Stromal cell of bone marrow (primary cell): ENCODE measurements at places on chromosomes 7 and 10.
A peak's percentile ranks its signal among the peaks of the same experiment; 100 is the strongest.

GRCh38 chr10:70270952-70271351 is 12.9 kb downstream of the NPFFR1 start:
- no peak for DNase-seq

DNA sequence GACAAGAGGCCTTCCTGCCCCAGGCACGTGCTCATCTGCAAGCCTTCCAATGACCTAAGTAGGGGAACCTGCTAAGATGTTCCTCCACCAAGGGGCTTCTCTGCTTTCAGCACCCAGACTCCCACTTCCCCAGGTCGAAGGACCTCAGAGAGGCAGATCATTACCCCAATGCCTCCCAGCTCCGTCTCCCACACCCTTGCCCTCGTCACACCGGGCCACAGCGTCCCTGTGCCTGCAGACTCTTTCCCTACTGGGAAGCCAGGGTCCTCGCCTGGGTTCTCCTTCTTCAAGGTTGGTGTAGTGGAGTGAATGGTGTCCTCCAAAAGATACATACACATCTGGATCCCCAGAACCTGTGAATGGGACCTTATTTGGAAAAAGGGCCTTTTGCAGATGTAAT is 151.9 kb downstream of the UBE2H start:
- DNase-seq = no peak

GRCh38 chr10:49600781-49601400 is 9.2 kb upstream of the SLC18A3 start:
- DNase-seq = no peak

GRCh38 chr7:16359216-16359615 is 62.1 kb downstream of the CRPPA start:
- DNase-seq = no peak

DNA sequence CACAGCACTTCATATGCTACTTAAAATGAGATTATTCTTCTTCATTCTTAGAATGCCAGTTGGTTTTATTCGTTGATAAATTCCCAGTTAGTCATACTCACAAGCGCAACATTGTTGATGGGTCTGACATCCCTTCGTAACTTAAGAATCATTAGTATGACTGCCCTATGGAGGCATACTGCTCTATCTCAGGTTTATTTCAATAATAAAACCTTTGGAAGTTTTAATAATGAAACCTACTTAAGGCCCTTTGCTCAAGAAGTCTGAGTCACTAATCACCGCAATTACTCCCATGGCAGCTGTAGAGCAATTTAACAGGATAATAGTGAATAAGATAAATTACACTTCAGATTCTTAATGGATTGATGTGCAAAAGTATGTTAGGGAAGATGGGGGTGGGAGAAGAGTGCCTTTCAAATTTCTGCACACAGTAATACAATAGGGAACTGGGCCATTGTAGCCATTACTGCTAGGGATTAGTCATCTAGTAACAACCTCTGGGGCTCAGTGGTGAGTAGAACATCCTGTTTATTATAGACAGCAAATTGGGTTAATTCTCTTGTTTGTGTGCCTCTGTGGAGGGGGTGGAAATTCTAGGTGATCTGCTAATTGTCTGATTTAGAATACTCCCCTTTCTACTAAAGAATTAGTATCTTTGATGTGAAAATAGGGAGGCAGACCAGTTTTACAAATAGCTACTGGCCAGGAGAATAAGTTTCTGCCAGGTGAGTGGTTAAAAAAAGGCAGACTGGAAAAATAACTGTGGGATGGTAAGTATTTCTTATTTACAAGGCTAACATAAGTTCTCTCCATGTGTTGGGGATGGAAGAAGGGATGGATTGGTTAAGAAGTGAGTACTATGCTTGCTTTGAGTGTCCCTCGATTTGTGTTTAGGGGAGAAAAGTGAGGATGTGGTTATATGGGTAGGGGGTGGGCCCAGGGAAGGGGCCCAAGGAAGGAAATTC is 74.5 kb upstream of the VKORC1L1 start:
- DNase-seq = peak; percentile 28

DNA sequence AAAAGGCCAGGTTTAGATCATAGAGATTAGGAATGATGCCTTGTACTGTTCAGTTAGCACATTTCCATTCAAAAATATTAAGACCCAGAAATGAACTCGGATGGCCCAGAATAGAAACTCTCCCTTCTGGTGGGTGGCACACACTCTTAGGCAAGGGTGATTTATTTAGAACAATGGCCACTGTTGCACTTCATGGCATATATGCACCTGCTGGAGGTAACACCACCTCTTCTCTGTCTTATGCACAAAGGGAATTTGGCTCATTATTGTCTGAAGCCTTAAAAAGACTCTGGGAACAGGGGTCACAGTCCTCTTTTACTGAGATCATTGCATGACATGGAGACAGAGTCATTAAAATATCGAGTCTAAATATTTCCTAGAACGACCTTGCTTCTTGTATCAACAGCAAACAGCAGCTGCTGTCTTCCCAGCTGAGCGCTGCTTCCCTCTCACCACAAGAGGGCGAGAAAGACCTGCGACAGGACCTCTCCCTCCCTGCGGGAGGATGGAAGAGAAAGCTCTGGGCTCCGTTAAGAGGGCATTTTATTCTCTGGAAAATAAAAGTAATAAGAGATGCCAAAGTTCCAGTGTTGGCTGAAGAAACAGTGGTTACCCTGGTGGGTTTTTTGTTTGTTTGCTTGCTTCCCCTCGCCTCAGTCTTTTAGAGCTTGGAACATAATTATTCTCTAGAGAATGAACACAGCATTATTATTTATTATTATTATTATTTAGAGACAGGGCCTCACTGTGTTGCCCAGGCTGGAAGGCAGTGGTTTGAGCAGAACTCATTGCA is 13.5 kb upstream of the BAMBI start:
- DNase-seq = peak; percentile 84

DNA sequence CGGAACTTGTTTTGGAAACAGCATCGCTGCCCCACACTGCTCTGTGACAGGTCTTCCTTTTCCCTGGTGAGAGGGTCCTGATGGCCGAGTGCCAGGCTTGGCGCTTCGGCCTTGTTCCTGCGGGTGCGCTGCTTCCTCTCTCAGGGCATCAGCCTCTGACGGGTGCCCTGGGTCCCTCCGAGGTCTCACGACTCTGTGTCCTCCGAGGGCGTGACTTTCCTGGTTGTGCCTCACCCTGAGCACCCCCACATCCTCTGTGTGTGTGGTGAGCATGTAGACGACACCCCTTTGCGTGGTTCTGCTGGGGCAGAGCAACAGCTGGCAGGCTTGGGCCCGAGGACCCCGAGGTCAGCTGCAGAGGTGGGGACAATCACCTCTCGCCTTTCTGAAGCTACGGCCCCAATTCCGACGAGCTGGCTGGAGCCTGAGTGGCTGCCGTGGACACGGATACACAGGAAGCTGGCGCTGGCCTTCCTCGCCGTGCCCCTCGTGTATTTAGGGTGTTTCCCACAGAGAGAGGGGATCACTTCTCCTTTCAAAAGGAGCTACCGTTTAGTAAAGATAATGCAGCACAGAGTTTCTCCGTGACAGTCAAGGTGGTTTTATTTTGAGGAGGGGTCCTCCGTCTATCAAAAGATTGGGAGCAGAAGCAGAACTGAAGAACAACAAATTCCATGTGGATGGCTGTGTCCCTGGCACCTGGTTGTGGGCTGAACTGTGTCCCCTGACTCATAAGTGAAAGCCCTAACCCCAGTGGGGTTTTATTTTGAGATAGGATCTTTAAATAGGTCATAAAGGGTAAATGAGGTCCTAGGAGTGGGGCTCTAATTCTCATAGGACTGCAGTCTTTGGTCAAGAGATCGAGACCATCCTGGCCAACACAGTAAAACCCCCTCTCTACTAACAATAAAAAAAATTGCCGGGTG is 36.2 kb upstream of the PITRM1 start:
- no peak for DNase-seq

DNA sequence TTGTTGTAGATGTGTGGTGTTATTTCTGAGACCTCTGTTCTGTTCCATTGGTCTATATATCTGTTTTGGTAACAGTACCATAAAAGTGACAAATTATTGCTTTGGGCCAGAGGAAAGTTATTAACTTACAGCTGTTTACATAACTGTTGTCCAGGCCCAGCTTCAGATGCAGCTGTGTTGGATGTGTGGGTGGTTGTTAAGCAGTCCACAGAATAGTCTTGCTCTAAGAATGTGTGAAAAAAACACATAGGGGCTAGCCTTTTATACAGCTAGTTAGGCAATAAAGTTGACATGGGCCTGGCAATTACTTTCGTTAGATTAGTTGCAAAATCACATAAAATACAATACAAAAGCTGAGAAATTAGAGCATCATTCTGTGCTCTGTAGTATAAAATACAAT is 31.9 kb downstream of the DLD start:
- no peak for DNase-seq

GRCh38 chr10:79239275-79239779 is 107.9 kb upstream of the PPIF start:
- DNase-seq = peak; percentile 36

DNA sequence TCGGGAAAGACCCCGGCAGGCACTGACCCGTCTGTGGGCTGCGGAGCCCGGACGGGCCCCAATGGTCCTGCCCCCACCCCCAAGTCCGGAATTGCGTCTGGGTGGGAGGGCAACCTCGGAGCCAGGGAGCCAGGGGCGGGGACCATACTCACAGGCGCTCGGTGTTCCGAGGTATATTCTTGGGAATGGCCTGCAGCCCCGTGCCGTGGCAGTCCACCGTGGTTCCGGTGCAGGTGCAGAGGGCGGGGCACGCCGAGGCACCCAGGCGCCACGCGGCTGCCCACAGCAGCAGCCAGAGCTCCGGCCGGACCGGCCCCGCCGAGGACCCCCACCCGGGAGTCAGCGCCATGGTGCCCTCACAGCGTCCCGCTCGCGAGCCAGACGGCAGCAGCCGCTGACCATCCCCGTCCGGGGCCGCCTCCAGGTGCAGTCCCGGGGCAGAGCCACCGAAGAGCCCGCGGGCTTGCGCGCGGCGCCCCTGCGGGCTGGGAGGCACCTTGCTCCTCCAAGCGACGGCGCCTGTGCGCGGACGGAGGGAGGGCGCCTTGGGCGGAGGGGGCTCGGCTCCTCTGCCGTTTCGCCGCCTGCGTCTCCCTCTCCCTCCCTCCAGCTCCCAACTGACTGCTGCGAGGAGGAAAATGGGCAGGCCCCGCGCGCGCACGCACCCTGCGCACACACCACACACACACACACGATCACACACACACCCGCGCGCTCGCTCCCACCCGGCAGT is at the start of gene SLIT1:
Gene SLIT1 (minus strand): TSS at position 634 of the 733 bp plus-strand sequence. CDS start 285 bp downstream, at position 349.
- no peak for DNase-seq

- no peak for DNase-seq
These were observed 30.3 kb upstream of the KEL start for GRCh38 chr7:142992427-142992826.

DNA sequence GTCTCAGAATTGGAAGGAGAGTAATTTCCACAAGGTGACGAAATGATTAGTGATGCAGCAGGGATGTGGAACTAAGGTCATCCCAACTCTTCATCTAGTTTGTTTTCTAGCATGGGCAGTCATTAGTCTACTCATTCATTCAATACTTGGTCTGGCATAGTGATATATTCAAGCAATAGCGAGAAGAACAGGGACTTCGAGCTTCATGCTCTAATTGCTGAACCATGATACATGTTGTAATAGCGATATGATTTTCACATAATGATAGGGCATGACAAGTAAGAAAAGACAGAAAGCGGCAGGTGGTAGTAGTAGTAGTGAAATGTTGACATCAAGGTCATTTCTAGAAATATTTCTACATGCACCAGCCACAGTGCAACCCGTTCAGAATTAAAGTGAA is 652.1 kb downstream of the PHTF2 start:
- no peak for DNase-seq

DNA sequence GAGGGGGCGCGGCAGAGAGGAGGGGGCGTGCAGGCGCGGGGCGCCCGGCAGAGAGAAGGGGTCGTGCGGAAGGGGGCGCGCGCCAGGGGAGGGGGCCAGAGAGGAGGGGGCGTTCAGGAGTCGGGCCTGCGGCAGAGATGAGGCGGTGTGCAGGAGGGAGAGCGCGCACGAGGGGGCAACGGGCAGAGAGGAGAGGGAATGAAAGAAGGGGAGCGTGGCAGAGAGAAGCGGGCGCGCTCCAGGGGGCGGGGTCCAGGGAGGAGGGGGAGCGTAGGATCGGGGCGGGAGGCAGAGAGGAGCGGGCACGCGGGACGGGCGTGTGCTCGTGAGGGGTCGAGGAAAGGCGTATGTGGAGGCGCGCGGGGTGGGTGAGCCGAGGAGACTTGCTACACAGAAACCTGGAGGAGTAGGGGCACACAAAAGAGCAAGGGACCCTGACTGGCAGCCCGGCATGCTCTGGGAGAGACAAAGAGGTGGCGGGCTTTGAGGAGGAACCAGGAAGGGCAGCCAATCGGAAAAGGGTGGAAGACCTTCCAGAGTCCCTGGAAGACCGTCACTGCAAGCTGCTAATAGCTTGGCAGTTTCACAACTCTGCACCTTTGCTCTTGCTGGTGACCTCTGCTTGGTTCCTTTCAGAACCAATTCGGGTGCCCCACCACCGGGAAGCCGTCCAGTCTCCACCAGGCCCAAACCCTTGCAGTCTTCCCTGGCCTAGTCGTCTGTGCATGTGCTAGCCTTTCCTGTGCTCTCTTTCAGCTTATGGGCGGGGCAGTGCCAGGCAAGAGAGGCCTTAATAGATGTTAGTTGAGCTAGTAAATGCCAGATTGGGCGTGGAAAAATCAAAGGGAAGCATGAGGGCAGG is 639 bp downstream of the DYDC2 start:
- DNase-seq = no peak

DNA sequence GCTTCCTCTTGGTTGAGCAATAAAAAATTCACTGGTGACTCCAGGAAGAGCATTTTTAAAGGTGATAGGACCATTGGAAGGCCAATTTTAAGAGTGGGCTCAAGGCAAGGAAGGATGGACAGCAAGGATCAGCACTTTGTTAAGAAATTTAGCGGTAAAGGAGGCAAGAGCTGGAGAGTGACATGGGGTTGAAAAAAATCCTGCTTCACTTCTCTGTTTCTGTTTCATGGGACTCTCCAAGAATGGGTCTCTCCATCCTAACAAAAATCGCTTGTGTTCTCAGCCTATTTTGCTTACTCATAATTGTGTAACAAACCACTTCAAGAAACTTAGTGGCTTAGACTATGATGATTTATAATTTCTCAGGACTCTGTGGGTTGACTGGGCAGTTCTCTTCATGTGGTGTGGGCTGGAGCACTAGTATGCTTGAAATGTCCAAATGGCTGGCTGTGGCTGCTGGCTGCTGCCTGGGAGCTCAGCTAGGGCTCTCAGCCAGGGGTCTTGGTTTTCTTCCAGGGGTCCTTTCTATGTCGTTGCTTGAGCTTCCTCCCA is 59.8 kb upstream of the ZNRF2 start:
- DNase-seq = peak; percentile 76

- DNase-seq = no peak
These were observed 51.1 kb upstream of the PODXL start for GRCh38 chr7:131607291-131608115.
